ENCODE measurements at places on chromosomes 4 and X.

DNA sequence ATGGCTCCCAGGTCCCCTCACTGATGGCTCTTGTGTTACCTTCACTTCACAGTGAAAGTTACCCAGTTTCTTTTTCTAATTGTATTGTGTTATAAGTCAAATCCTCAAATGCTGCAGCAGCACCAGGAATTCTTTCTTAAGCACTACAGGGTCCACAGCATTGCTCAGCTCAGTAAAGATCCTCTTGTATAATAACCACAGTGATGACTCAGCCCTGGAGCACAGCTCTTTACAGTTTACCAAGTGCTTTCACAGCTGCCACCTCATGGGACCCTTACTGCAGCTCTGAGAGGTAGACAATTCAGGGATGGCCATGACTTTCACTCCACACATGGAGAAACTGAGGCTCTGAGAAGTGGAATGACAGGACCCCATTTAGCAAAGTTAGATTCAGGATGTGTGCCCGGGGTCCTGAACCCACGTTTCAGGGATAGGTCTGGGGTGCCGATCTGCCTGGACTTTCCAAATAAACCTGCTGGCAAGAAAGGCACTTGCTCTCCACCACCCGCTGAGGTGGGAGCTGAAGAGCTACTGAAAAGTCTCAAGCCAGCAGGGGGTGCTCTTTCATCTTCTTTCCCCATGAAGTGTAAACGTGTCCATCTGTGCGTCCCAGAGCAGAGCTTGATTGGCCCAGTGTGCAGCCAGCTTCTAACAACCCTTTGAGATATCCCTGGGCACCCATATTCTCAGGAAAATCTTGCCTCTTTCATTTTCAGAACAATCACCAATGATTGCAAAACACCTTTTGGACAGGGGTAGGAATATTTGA lies 35.7 kb upstream of the GABRQ start:
- DNase-seq = no peak

DNA sequence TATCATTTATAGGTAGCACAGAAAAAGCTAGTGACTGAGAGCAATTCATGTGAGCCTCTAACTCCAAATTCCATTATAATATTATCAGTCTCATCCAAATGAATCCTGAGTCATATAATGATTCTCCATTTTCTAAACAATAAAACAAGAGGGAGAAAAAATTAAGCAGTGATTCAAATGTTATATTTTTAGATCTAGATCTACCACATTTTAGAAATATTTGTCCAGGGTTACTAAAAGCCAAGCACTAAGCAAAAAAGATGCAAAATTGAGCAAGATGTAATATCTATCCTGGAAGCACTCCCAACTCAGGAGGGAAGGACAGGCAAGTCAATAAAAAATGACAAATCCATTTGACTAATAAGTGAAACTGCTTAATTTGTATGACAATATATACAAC lies 172.8 kb downstream of the FBXW7 start:
- no peak for DNase-seq

DNA sequence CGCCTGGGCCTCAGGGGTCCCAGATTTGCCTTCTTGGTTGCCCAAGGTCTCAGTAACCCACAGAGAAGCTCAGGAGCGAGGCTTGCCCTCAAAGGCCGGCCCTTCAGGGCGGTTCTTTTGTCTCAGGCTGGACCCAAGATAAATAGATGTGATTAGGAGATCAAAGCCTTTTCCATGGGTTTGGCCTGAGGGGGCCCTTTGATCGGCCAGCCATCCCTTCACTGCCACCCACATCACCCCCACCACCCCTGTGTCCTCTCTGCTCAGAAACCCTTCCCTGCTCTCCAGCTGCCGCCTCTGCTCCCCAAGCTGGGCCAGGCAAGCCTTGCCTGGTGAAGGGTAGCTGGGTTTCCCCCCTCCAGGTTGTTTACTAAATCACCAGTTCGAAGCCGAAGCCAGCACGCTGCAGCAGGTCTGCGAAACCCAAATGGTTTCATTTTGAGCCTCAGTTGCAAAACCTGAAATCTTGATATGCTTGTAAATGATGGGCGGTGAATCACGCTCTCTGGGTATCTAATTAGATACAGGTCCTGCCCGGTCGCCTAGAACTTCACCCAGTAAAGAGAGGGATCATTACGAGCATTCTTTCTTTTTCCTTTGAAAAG lies 202.6 kb upstream of the BCOR start:
- DNase-seq = no peak

- DNase-seq = no peak
Observed at GRCh38 chr4:82645936-82646565, 84.3 kb upstream of the TMEM150C start.

Measured in activated T-helper 1 cell treated with Interleukin-2 at 50 U/mL for 16 hours (primary cell).